ENCODE measurements at places on chromosomes 1 and 21. TPM values are rescaled to one million over a fixed set of nuclear protein-coding genes. Genes with fewer than 3 reads are reported as not detected.

PADI2 gene
- 0.52 TPM for polyA plus RNA-seq

DNA sequence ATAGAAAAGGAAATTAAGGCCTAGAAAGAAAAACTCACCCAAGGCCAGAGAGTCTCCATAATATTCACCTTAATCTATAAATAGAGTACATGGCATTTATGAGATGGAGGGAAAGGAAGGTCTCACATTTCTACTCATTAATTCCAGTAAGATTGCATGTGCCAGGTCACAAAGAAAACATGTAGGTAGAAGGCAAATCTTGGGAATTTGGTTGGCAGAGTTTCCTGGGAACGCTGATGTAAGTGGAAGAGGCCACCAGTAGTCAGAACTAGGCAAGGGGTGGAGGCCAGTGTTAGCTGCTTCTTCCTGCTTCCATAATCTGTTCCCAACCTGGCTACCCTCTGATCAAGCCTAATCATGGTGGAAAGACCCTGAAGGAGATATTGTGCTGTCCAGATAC is 29.2 kb upstream of the PGBD5 start:
- DNase-seq, result no peak

NID1 gene
- 49.3 TPM for polyA plus RNA-seq

DNA sequence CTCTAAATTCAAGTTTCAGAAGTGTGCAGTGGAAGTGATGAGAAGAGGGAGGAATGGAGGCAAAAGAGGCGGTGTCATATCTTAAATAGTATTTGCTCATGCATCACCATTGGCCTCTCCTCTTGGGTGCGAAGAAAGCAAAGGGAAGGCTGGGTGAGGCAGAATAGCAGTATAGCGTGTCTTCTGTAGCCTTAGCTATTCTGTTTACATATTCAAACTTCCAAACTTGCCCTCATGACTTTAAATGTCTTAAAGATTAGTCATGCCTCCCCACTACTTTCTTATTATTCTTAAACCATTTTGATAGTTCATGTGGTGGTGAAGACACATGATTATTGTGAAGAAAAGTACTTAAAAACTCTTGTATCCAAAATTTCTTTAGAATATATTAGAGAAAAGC is 104.6 kb upstream of the TENT5C start:
- DNase-seq, result no peak

HSD11B1 gene
- 0.23 TPM for polyA plus RNA-seq

- no peak for DNase-seq
These were observed 320.7 kb downstream of the RRAGC start for GRCh38 chr1:38538834-38539233.

DNA sequence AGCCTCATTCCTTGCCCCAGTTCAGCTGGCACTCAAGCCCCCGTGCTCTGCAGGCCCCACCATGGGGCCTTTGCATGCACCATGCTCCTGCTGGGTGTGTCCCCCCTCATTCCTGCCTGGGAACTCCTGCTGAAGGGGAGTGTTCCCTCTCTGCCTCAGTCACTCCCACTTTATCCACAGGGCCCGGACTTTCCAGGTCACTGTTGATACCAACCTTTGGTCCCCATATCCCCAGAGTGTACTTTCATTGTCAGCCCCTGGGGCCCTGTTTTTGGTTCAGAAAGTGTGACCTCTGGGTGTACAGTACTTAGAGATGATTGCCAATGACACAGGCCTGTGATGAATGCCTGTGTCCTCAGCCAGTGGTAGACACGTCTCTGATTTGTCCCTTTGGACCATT is 2.9 kb downstream of the TTC22 start:
- no peak for DNase-seq

TRAF3IP3 gene
- polyA plus RNA-seq, result 0.31 TPM

DNA sequence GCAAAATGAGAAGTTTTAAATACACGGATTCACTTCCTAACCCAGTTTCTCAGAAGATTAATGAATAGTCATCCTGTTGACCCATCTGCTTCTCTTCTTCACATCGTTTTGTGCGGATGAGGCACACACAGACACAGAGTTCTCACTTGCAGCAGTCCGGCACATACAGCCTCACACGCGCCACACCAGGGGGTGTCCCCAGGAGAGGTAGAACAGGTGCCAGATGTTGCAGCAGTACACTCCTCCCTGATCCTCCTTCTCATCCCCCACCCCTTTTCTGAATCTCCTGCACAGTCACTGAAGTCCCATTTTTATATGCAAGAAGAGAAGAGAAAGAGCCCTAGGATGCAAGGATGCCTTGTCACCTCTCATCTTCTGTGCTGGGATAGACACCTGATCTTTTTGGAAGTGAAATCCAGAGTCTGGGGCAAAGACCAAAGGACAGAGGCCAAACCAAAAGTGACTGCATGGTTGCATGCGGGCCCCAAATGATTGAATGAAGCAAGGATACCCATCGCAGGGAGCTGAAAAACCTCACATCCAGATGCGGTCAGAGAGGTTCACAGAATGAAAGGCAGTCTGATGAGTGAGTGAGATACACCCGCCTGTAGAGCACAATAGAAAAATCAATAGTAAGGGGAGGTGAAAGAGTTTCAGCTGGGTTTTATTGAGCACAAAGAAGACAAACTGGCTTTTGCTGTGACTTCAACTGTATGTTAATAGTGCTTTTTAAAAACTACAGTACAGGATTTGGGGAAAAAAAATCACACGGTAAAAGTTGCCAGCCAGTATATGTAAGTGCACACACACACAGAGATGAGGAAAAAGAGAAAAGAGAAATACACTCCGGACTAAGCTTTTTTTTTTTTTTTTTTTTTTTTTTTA is 28.9 kb downstream of the PBX1 start:
- no peak for DNase-seq

DNA sequence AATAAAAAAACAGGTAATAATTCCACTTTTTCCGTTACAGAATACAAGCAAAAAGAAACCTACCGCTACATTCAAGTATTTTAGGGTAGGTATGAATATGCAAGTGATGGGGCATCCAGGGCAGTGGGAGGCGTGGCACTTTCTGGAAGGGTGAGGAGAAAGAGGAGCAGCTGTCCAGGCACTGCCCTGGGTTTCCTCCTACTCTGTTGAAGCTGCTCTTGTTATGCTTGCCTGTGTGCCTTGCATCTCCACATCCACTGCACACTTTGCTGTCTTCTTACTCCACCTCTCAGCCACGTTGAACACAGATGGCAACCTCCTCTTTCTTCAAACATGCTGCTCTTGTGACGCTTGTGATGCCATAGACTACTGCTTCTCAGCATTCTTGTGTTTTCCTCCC is 83.2 kb downstream of the RPE65 start:
- no peak for DNase-seq

GRCh38 chr1:220776254-220776653 is 10.5 kb upstream of the MTARC1 start:
- peak; percentile 30 for DNase-seq

GSTM4 gene
- 34.2 TPM for polyA plus RNA-seq

ATP1A1 gene
- polyA plus RNA-seq, result 233 TPM

DNA sequence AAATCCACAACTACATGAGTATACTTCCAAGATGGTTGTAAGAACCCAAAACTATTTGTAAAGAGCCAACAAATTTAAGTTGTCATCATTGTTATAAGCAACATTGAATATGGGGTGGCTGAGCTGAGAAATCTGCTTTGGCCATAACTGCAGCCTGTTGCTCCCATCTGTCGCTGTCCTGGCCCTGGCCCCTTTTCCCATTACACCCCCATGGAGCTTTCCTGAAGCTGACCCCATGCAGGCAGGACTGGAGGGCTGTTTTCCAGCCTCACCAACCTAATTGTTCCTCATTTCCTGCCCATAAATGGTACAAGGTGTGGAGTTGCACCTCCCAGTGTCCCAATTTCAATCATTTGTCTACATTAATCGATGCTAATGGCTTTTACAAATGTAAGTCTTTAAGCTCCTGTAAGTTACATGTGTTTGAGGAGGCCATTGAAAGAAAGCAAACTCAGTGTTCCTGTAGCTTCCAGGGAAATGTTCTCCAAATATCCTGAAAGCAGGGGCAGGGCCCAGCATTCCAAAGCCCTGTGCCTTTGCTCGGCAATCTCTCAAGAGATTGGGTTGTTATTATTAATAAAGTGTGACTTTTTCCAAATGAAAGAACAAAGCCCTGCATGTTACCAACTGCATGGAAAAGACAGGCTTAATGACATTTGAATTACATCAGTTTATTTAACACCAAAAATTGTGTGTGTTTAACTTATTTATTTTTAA is 545.9 kb downstream of the PLPP3 start:
- no peak for DNase-seq

DNA sequence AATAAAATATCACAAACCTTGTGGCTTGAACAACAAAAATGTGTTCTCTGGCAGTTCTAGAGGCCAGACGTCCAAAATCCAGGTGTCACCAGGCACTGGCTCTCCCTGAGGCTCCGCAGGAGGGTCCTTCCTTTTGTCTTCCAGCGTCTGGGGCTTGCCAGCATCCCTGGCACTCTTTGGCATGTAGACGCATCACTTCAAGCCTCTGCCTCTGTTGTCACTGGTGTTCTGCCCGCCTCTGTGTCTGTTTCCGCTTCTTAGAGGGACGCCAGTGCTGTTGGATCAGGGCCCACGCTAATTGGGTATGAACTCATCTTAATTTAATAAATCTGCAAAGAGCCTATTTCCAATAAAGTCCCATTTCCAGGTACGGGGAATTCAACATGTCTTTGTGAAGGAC is 273.7 kb upstream of the C1orf174 start:
- peak; percentile 42 for DNase-seq

- DNase-seq, result no peak
These were observed 3.0 kb downstream of the ARHGAP30 start for GRCh38 chr1:161066694-161067093.

GRCh38 chr1:21523297-21523813 is 14.1 kb downstream of the ALPL start:
- DNase-seq, result no peak

DNA sequence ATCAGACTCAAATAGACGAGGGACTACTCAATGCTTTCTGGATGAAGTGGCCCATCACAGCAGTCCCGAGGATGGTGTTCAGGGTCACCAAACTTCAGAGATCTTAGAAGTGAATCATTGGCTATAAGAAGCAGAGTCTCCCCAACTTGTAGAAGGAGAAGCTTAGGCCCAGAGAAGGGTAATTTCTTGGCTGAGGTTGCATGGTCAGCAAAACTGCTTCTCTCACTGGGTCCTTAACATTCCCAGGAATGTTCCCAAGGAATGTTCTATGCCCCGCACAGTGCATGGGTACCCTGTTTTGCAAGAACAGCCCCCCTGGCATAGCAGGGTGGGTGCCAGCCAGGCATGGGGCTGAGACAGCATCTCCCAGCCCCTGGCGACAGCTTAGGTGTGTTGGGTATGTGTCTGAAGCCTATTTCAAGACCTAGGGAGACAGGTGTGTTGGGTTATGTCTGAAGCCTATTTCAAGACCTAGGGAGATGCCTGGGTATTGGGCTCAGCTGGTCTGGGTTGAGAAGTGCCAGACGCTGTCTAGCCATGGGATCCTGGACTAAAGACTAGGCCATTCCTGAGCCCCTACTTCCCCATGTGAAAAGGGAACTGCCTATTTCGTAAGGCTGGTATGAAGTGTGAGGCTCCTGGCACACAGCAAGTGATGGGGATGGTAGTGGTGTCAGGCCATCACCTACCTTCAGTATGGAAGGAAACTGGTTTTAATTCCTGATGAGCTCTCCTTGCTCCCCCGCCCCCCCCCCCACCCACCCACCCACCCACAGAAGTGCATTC is 26.1 kb downstream of the PADI6 start:
- DNase-seq, result no peak

AUNIP gene
- polyA plus RNA-seq, result 1.9 TPM

DNA sequence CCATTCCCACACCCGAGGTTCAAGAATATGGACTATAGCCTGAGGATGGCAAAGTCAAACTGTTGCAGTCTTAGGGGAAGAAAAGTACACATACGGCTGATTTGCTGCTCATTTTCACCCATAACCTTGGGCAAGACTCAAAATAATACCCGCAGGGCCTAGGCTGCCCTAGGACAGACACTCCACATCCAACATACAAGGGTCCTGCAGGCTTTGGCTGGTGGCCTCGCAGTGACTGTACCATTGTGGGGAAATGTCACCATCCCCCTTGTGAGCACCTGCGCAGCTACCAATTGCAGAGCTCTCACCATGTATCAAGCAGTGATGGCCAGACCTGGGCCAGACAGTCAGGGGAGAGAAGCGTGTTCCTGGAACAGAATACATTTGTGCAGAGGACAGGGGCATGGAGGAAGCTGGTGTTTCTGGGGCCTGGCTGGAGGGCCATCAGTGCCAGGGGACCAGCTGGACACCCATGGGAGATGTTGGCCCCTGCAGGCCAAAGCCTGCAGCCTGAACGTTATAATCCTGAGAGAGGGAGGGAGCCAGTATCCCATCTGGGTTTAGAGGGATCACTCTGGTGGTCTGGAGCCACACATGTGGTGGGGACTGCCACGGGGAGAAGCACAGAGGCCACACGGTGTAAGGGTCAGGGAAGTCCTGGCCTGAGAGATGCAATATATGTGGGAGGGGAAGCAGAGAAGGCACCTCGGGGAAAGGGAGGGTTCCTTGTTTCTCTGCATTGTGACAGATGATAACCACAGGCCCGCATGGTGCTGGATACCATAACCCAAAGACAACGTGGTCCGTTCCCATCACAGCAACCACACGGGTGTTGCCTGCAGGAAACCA is 101.2 kb downstream of the GLIS1 start:
- DNase-seq, result no peak

- no peak for DNase-seq
These were observed 30.0 kb downstream of the IRF2BP2 start for GRCh38 chr1:234579967-234580366.

- no peak for DNase-seq
These were observed 94.7 kb downstream of the SIK1 start for GRCh38 chr21:43331962-43332828.

DNA sequence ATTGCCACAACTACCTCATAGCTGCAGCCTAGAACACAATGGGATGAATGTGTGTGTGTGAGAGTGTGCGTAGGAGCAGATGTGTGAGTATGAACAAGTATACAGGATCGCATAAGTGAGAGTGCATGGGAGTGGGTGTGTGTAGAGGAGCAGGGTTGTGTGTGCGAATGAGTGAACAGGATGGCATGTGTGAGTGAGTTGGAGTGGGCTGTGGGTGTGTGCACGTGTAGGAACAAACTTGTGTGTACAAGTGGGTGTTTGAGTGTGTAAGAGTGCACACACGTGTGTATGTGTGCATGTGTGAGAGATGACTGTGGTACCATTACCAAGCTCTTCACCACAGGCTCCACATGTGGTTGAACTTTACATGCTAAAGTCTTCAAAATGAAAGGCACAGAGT is 175.4 kb upstream of the EDN2 start:
- no peak for DNase-seq

GRCh38 chr1:53686091-53686964 is 52.6 kb downstream of the GLIS1 start:
- DNase-seq, result no peak

GRCh38 chr1:158145173-158145719 is 35.4 kb upstream of the CD1D start:
- DNase-seq, result no peak

DNA sequence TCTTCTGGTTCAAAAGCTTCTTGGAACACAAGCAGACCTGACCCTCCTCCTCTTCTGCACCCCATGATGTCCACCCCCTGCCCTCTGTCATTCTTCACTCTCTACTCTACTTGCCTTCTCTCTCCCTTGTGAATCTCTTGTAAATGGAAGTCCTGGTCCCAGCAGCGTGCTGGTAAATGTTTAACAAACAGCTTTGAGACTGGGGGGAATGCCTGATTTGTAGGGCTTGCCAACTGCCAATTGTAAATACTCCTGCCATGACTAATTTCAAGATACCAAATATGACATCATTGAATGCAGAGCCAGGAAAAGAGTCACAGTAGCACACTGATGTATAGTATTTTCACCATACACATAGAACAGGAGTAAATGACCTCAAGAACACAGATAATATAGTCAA is 40.9 kb upstream of the LRRN2 start:
- DNase-seq, result no peak

Measured in SK-N-SH (cell line).